ENCODE measurements at places on chromosomes 12 and 14.
A peak's percentile ranks its signal among the peaks of the same experiment; 100 is the strongest.

GRCh38 chr14:83520837-83521236 lies 1987.2 kb upstream of the SEL1L start:
- no peak for DNase-seq

GRCh38 chr12:122399592-122400373 lies 22.7 kb downstream of the CLIP1 start:
- peak; percentile 24 for DNase-seq

- no peak for DNase-seq
These were observed 50.4 kb downstream of the ARID2 start for GRCh38 chr12:45779936-45780335.

- no peak for DNase-seq
These were observed 50.3 kb downstream of the MAP1LC3B2 start for GRCh38 chr12:116609319-116610114.

GRCh38 chr14:90796329-90796728 lies 19.9 kb downstream of the TTC7B start:
- DNase-seq, result no peak

DNA sequence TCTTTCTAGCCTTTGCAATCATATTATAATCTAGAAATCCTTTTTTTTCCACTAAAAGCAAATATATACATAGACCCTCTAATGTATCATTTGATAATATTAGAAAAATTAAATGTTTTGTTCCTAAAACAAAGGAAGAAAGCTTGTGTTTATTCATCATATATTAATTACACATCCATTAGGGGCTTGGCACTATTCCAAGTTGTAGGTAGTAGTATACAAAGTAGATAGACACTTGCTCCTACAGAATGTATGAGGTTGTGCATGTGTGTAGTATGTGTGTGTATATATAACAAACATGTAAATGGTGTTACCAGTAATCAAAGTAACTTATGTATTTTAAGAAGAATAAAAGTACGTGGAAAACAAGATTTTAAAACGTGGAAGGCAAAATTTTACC lies 15.0 kb upstream of the KCNMB4 start:
- DNase-seq, result no peak
